ENCODE measurements at places on chromosomes 11 and 22.

DNA sequence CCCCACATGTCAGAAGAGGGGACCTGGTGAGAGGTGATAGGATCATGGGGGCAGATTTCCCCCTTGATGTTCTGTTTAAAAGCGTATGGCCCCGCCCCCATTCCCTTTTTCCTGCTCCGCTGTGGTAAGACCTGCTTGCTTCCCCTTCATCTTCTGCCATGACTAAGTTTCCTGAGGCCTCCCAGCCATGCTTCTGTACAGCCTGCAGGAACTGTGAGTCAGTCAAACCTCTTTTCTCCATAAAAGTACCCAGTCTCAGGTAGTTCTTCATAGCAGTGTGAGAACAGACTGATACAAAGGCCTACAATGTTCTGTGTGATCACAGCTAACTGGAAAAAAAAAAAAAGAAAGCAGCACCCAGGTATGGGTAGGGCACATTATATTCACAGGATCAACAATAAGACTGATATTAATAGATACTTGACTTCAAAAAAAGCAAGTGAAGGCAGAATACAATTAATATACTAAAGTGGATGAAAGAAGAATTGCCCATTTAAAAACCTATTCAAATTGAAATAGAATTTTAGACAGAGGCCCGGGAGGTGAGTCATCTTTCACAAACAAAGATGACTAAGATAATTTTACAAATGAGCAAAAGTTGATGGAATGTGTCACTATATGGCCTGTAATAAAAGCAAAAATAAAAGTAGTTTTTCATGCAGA, 1.7 kb upstream of the OR52K1 start:
- no peak for DNase-seq

GRCh38 chr11:132960273-132961078, 571.8 kb downstream of the OPCML start:
- DNase-seq: no peak

DNA sequence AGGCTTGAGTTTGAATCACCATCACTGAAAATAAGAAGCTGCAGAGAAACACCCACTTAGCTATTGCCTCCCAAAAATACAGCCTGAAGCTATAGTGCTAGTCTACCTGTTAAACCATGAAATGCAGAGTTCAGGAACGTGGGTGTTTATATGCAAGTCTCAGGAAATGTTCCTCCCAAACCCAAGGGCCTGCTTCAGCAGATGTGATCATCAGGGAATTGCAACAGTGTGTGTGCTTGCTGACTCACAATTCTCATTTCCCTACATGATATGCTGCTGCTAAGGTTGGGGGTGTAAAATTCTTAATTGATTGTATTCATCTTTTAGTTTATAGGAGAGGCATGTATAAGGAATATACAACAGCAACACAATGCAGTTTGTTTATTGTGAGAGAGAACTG, 49.6 kb downstream of the NUP98 start:
- no peak for DNase-seq

GRCh38 chr11:30665067-30665466, 78.9 kb upstream of the MPPED2 start:
- DNase-seq: no peak

DNA sequence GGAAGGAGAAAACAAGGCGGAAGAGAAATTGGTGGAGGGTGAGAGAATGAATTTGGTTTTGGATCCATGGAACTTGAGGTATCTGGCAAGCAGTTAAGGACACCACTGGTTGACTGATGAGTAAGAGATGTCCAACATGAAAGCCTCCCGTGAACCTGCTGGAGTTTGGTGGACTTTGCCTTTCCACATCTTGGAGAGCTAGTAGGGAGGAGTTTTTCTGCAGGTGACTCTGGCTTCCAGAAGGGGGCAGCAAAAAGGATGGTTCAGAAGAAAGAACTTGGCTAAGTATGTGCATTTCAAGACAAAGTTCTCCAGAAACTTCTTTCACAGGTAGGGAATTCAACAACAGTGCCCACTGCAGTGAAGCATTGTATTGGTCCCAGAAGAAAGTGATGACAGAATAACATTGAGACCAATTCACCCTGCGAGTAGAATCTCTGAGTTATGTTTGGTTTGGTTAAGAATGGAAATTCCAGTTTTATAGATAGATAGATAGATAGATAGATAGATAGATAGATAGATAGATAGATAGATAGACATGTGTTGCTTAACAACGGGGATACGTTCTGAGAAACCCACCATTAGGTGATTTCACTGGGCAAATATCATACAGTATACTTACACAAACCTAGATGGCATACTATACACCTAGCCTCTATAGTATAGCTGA, 28.5 kb downstream of the DCDC1 start:
- no peak for DNase-seq

- no peak for DNase-seq
Measured at GRCh38 chr11:69002110-69002569, 10.9 kb downstream of the MRGPRF start.
